Ovary (tissue), 10 donors: ENCODE measurements at places on chromosomes 2 and 18. TPM values are rescaled to one million over a fixed set of nuclear protein-coding genes. Genes with fewer than 3 reads are reported as not detected.

Gene CFAP210
- 2.8 TPM for total RNA-seq

Gene CD8B
- not detected for total RNA-seq

Gene SRD5A2
- total RNA-seq: 0.12 TPM

Gene CNGA3
- total RNA-seq: not detected

Gene FKBP1B
- 11.0 TPM for total RNA-seq

Gene TEKT4
- total RNA-seq: 0.72 TPM

Gene SH3BP4
- 21.2 TPM for total RNA-seq

Gene NLRC4
- 1.7 TPM for total RNA-seq

Gene CCDC102B
- 2.5 TPM for total RNA-seq

Gene ALKAL2
- total RNA-seq: 159 TPM

Gene OR6B2
- not detected for total RNA-seq

Gene RAB6C
- 0.12 TPM for total RNA-seq

Gene HOXD9
- 20.6 TPM for total RNA-seq

Gene ABCG8
- not detected for total RNA-seq
